Cardiac septum (tissue), 1 donor: ENCODE measurements at places on chromosomes 2 and 18. TPM values are rescaled to one million over a fixed set of nuclear protein-coding genes. Genes with fewer than 3 reads are reported as not detected.

- no peak for DNase-seq
Measured at GRCh38 chr2:43469713-43470112, 126.1 kb downstream of the THADA start.

DNA sequence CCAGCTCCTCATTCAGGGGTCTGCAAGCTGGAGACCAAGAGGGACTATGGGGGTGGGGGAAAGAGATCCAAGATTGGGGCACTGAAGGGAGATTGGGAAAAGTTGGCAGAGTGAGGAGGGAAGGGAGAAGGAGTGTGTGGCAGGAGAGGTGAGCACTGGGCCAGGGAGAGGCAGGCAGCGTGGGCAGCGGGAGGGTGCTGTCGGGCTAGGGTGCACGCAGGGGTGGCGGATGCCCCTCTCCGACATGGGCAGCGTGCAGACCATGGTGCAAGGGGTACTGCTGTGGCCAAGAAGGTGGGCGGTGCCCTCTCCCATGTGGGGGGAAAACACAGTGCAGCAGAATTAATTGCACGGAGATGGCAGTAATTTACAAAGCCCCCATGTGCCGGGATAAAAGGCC lies 74.1 kb downstream of the CELF4 start:
- DNase-seq = no peak

DNA sequence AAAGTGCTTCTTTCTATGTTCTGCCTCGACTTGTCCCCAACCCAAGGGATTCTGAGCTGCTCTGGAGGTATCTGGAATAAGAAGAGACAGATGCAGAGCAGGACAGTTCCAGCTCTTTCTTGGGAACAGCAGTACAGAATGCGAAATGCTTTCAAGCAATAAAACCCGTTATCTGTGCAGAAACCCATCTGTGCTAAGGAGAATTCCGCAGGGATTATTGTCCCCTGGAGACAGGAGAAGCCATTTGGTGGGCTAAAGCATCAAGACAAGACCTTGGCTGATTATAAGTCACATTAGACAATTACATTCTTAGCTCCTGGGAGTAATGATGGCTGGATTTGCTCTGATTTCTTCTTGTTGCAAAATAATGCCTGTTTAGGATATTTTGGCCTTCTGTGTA lies 185.4 kb upstream of the GLI2 start:
- DNase-seq = no peak

GRCh38 chr2:172909454-172909853 lies 166.2 kb upstream of the MAP3K20 start:
- no peak for DNase-seq

Gene ONECUT2
- total RNA-seq = 0.22 TPM

DNA sequence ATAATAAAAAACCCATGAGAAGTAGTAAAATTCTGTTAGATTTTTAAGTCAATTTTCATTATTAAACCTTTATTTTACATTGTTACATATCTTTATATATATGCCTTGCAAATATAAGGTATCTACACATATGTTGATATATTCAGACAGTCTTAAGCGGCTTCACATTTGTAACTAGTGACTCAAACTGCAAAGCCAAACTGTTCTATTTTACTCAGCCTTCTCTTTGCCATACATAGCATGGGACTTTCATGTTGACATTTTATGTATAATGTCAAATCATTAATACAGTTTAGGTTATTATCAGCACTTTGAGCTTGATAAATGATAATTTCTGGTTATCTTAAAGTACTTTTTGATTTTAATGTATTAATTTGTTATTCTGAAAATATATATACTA lies 125.0 kb upstream of the WDSUB1 start:
- DNase-seq = no peak

DNA sequence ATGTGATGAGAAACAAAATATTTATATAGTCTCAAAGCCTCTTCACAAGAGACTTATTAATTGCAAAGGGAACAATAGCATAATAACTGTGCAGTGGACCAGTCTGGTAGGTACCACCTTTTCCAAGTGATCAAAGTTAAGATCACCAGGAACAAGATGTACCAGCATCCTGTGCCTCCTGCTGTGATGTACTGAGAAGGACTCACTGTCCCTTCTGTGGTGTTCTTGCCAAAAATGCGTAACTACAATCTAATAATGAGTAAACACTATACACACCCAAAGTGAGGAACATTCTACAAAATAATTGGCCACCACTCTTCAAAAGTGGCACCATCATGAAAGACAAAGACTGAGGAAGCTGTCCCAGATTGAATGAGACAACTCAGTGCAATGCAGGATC lies 14.5 kb downstream of the GNLY start:
- DNase-seq = no peak
